ENCODE measurements at places on chromosomes 16 and 17.

GRCh38 chr16:85389679-85390470 is 223.2 kb upstream of the GSE1 start:
- no peak for DNase-seq

GRCh38 chr16:12543700-12544476 is 259.8 kb downstream of the CPPED1 start:
- DNase-seq, result no peak

DNA sequence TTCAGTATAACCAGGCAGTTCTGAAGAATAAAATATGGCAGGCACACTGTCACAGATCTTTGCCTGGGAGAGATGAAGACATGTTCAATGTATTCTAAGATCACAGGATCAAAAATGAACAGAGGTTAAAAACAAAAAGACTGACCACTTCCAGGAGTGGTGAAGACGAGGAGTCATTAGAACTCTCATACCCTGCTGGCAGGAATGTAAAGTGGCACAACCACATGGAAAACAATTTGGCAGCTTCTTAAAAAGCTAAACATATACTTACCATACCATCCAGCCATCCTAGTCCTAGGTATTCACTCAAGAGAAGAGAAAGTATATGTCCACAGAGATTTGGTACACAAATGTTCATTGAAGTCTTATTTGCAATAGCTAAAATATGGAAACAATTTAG is 406.3 kb downstream of the NPIPA8 start:
- no peak for DNase-seq

DNA sequence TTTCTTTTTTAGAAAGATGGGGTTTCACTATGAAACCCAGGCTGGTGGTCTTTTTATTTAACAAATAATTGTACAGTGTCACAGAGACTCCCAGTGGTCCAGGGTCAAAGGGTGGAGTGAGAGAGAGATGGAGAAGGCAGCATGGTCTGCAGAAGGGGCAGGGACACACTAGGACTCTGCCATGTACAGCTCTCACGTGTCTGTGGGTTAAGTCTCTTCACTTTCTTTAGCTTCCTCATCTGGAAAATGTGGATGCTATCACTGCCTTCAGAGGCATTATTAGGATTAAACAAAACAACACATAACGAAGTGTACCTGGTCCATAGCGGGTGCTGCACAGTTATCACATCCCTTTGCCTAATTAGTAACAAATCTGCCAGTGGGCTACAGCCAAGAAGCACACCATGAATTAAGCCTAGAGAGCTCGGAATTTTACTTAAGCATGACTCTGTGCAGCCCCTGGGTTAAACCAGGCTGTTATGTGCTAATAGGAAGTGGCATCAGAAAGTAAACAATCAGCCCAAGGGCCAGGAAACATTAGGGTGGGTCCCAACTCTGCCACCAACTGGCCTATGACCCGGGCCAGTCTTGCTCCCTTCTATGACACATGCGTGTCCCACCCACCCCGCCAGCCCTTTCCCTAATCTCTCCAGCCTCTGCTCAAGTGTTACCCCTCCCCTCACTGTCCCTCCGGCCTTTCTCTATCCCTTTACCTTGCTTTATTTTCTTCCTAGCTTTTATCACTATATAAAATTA is 13.9 kb downstream of the TOP3A start:
- DNase-seq, result no peak

DNA sequence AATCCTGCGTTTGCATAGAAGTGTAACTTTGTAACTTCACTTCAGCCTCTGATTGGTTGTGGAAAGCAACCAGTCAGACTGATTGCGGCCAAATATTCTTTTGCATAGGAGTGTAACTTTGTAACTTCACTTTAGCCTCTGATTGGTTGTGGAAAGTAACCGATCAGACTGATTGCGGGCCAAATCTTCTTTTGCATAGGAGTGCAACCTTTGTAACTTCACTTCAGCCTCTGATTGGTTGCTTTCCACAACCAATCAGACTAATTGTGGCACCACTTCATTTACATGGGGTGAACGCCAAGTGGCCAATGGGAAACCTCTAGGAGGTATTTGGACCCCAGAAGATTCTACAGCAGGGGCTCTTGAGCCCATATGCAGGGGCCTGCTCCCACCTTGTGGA is 1.8 kb upstream of the TMEM98 start:
- DNase-seq, result no peak

DNA sequence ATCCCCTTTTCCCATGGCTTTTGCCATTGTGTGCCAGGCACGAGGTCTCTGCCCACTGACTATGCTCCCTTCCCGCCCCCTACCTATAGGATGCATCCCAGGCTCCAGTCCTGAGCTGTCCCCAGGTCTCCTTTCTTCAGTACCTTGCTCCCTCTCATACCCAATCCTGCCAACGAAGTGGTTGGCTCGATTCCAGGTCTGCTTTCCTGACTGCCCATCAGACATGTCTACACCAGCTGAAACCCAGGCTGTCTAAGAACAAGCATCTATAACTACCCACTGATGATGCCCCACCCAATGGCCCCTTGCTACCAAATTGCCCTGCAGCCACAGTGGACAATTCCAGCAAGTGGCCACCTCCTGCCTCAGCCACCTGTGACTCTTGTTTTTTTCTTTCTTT is 479.1 kb downstream of the SOX9 start:
- no peak for DNase-seq

DNA sequence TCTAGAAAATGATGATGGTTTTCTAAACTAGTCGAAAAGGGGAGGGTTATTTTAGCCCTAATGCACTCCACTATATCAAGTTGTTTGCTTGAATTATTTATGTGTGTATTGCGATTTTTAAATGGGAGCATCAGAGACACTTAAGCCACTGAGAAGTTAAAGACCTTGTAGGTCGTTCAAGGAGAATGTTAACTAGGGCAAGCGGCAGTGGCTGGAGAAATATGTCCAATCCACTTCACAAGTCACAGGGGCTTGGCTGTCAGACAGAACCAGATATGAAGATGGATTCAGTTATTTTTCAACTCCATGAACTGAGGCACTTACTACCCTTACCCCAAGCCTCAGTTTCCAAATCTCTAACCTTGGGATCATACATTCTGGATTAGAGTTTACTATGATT is 702.0 kb downstream of the CDH11 start:
- DNase-seq, result no peak

- no peak for DNase-seq
Observed at GRCh38 chr16:6165330-6165979, 1067.9 kb upstream of the EEF2KMT start.

DNA sequence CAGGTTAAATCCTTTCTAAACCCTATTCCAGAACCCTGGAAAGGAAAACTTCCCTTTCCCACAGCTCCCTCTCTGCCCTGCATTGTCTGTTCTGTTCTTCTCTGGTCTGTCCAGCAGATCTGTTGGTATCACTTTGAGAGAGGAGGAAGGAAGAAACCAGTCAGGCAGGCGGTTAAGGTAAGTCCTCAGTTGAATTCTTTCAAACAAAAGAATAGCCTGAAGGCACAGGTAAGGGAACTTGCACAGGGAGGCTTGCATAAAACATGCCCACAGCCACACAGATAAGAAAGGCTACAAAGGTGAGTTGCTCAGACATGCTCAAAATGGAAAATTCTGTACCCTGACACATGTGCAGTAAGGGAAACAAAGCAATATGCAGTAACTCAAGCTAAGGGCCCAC is 595.7 kb upstream of the CDH5 start:
- DNase-seq, result no peak

- no peak for DNase-seq
Observed at GRCh38 chr17:2212400-2212981, 91.1 kb downstream of the SMG6 start.

DNA sequence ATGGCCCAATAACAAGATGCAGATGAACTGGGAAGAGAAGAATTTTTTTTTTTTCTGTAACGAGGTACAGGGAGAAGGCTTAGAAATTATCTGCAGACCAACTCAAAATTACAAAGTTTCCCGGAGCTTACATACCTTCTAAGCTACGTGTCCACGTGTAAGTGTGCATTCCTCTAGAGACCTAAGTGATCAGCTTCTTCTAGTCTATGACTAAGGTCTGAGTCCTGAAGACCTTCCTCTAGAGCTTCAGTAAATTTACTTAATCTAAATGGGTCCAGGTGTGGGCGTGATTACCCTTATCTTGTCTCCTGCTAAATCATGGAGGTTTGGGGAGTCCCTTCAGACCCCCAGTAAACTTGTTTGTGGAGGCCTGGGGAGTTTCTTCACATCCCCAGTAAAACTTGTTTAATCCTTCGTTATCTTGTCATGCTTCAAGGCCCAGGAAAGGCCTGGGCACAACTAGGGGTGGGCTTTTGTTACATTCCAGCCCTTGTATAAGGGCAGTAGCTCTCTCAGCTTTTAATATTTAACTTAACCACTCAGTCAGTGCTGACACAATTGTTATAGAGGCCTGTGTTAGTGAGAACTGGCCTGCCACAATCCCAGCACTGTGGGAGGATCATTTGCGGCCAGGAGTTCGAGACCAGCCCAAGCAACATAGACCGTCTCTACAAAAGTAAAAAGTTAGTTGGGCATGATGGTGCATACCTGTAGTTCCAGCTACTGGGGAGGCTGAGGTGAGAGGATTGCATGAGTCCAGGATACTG is 342.3 kb downstream of the SNX29 start:
- no peak for DNase-seq

DNA sequence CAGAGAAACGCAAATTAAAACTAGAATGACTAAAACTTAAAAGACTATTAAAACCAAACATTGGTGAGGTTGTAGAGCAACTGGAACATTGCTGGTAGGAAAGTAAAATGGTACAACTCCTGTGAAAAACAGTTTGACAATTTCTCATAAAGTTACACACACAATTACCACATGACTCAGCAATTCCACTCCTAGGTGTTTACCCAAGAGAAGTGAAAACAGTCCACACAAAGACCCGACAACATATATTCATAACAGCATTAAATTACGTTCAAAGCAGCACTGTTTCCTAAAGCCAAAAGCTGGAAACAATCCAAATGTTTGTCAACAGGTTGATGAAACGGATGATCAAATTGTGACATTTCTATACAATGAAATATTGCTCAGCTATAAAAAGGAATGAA is 26.5 kb upstream of the ALOX12 start:
- no peak for DNase-seq

All from AG04450 (cell line).